IMR-90 (cell line): ENCODE measurements at places on chromosomes 6 and 20.

DNA sequence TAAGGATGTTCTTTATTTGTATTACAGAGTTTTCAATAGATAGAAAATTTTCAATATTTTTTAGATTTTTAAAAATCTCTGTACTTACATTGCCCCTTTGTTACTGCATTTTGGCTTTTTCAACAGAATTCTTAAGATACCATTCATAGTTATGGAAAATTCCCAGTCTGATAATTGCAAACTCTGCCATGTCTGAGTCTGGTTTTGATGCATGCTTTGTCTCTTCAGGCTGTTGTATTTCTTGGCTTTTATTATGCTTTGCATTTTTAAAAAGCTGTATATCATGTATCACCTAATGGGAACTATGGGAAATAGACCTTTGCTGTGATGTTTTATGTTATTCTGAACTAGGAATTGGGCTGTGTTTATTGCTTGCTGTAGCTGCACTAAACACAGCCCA lies 898.9 kb upstream of the ADGRB3 start:
- DNase-seq, result no peak

DNA sequence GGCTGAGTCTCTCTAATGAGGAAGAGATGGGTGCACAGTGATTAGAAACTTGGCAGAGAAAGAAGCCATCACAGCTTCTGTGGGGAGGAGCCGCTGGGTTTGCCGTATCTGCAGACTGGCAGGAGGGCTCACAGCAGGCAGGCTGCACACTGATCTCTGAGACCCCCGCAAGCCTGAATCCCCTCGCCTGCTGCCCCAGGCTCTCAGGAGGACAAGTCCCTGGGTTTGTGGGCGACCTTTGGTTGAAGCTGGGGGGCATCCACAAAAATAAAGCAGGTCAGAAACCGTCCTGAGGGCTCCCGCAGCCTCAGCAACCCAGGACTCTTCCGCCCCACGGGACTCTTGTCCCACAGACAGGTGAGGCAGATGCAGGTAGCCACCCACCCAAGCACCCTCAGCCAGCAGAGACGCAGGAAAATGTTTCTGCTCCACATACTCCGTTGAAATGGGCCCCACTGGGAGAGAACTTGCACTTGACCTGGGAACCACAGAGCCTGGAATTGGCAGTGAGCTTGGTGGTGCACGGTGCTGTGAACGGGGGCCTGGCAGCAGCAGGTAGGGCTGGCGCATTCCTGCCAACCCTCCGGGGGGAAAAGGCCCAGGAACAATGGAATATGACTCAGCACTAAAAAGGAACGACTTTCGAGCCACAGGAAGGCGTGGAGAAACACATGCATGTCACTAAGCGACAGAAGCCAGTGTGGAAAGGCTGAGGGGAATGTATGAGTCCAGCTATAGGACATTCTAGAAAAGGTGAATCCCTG lies 89.9 kb downstream of the YTHDF1 start:
- DNase-seq, result no peak

- DNase-seq, result no peak
Measured at GRCh38 chr6:15473174-15473573, 189.7 kb downstream of the DTNBP1 start.

DNA sequence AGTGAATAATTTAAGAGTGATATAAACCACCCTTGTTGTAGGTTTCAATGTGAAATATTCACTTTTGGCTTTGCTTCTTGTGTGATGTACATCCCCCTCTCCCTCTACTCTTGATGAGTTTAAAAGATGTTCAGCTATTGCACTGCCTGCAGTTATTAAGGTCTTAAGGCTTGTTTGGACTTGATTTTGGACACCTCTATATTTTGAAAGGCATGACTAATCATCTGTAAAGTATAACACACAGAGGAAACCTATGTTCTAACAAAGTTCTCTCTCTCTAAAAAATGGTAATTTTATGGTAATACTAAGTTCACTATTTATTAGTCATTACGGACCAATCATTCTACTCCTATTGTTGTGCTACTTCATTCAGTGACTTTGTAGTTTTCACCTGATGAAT lies 1719.9 kb downstream of the GRIK2 start:
- DNase-seq, result no peak

GRCh38 chr6:166336847-166337246 lies 5.5 kb downstream of the SFT2D1 start:
- no peak for DNase-seq
